ENCODE measurements at places on chromosomes 11 and 22. TPM values are rescaled to one million over a fixed set of nuclear protein-coding genes. Genes with fewer than 3 reads are reported as not detected.

MAPK11 gene
- total RNA-seq: 1.3 TPM

NFRKB gene
- total RNA-seq: 12.4 TPM

FGF3 gene
- total RNA-seq: not detected

PIK3C2A gene
- 31.0 TPM for total RNA-seq

LSP1 gene
- 2.8 TPM for total RNA-seq

DNA sequence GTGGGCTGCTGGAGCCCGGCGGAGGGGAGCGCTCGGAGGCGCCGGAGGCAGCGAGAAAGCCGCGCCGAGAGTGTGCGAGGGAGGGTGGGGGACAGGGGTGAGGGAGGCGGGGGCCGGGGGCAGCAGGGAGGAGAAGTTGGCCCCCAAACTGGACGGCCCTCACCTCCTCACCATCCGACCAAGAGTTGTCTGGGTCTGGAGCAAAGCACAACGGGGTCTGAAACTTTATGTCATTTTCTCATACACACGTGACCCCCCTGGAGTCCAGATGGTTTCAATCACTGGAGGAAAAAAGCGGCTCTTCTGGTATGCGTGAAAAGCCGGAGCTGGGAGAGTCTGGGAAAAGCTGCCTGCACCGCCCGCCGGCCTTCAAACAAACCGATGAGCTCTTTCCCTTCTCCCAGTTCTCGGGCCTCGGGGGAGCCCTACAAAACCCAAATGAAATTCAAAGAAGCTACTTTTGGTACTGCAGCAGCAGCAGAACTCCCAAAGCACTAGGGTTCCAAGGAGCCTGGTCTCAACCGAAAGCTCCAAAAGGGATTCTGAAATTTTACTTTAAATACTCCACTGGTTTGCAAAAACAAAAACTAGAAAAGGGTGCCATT, 39.7 kb upstream of the AKIP1 start:
- H3K4me3 ChIP-seq: peak overlapping the region; percentile 90
- DNase-seq: peak; percentile 51
- H3K27me3 ChIP-seq: no peaks in the 10 kb centered on the region
- H3K27ac ChIP-seq: peak overlapping the region; percentile 81
- peaks cover 6% of the 10 kb centered on the region for H3K4me1 ChIP-seq

GRCh38 chr11:76637491-76638269, 32.9 kb downstream of the LRRC32 start:
- no peak overlapping the region for H3K27ac ChIP-seq
- DNase-seq: no peak
- no peak overlapping the region for H3K4me3 ChIP-seq
- no peaks in the 10 kb centered on the region for H3K36me3 ChIP-seq
- H3K27me3 ChIP-seq: no peaks in the 10 kb centered on the region

DNA sequence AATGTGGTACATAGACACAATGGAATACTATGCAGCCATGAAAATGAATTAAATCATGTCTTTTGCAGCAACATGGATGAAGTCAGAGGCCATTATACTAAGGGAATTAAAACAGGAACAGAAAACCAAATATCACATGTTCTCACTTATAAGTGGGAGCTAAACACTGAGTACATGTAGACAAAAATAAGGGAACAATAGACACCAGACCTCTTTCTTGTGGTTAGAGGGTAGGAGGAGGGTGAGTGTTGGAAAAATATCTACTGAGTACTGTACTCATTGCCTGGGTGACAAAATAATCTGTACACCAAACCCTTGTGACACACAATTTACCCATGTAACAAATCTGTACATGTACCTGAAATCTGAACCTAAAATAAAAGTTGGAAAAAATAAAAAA, 59.1 kb upstream of the ANO5 start:
- H3K27me3 ChIP-seq: no peaks in the 10 kb centered on the region
- no peak overlapping the region for H3K4me3 ChIP-seq
- no peak for DNase-seq
- H3K27ac ChIP-seq: no peak overlapping the region
- H3K4me1 ChIP-seq: no peaks in the 10 kb centered on the region

GRCh38 chr11:2118677-2119076, 20.5 kb downstream of the IGF2 start:
- no peaks in the 10 kb centered on the region for H3K36me3 ChIP-seq
- no peak overlapping the region for H3K4me3 ChIP-seq
- H3K4me1 ChIP-seq: no peaks in the 10 kb centered on the region
- H3K27ac ChIP-seq: no peak overlapping the region
- DNase-seq: no peak

GRCh38 chr11:96538104-96538503, 148.3 kb downstream of the JRKL start:
- H3K27ac ChIP-seq: no peak overlapping the region
- no peaks in the 10 kb centered on the region for H3K27me3 ChIP-seq

DNA sequence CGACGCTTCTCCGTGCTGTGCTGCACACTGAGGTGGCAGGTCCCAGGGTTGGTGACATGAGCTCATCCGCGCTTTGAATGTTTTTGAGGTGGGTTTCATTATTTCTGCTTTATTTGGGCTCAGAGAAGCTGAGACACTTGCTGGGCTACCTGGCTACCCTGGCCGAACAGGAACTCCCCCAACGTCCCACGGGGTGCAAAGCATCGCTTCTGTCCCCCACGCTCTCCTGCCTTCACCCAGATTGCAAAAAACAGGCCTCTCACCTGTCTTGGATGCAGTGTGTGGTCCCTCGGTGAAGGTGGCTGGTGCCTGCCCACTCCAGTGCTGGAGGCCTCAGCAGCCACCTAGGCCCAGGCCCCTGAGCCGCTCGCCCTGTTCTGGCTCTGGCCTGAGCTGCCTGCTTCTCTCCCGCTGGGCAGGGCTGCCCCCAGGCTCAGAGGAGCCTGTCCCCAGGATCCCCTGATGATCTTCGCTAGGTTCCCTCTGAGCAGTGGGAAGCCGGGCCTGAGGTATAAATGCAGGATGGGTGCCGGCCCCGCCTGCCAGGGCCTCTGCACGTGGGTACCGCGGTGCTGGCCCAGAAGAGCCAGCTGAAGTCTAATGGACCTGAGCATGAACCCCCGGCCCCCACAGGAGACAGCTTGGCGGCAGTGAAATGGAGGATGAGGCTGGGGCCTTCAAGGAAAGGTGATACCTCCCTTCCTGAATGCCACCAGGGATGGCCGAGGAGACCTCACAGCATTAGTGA, 15.8 kb upstream of the MRGPRD start:
- no peaks in the 10 kb centered on the region for H3K27me3 ChIP-seq
- H3K4me3 ChIP-seq: no peak overlapping the region
- H3K4me1 ChIP-seq: no peaks in the 10 kb centered on the region
- no peak overlapping the region for H3K27ac ChIP-seq
- H3K36me3 ChIP-seq: no peaks in the 10 kb centered on the region

DNA sequence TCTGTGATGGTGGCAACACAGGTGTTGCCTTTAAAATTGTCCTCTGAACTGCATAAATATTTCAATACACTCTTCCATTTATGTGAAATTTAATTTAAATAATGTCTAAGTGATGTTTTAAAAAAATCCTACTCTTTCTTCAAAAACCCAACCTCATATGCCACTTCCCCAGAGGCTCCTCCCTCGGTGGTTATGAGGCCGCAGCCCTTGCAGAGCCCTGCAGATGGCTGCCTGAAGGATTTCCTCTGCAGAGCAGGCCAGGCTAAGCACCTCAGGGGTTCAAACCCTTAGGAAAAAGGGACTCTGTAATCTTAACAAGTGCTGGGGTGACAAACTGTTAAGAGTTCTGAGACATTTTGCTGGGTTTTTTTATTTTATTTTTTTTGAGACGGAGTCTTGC, 25.2 kb downstream of the MORC2 start:
- no peaks in the 10 kb centered on the region for H3K27me3 ChIP-seq
- H3K4me1 ChIP-seq: no peaks in the 10 kb centered on the region
- H3K27ac ChIP-seq: no peak overlapping the region
- no peak for DNase-seq

DNA sequence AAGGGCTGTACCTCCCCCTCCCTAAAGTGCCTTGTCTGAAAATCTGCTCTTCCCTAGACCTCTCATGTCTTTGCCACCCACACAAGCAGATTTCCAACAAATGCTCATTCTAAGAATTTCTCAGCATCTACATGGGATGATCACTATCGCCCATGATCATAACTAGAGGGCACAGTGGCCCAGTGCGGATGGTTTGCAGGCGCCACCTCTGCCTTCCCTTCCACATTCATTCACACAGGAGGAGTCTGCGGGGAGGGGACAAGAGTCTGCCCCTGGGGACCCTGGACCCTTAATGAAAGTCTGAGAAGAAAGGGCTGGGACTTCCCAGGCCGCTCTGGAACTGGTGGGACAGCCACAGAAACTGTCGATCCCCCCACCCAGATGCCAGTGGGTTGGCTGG, 28.9 kb downstream of the KCTD17 start:
- H3K4me3 ChIP-seq: no peak overlapping the region
- H3K27me3 ChIP-seq: no peaks in the 10 kb centered on the region
- H3K27ac ChIP-seq: no peak overlapping the region
- H3K36me3 ChIP-seq: no peaks in the 10 kb centered on the region

- H3K27ac ChIP-seq: no peak overlapping the region
- DNase-seq: peak; percentile 29
- H3K4me3 ChIP-seq: no peak overlapping the region
- H3K36me3 ChIP-seq: no peaks in the 10 kb centered on the region
- H3K4me1 ChIP-seq: peaks cover 7% of the 10 kb centered on the region
Observed at GRCh38 chr11:75592715-75593114, 30.7 kb downstream of the SERPINH1 start.

GRCh38 chr22:35882211-35883030, 146.2 kb downstream of the RBFOX2 start:
- no peak overlapping the region for H3K4me3 ChIP-seq
- DNase-seq: no peak
- H3K27me3 ChIP-seq: no peaks in the 10 kb centered on the region
- H3K27ac ChIP-seq: no peak overlapping the region
- H3K4me1 ChIP-seq: no peaks in the 10 kb centered on the region
- H3K36me3 ChIP-seq: no peaks in the 10 kb centered on the region

DNA sequence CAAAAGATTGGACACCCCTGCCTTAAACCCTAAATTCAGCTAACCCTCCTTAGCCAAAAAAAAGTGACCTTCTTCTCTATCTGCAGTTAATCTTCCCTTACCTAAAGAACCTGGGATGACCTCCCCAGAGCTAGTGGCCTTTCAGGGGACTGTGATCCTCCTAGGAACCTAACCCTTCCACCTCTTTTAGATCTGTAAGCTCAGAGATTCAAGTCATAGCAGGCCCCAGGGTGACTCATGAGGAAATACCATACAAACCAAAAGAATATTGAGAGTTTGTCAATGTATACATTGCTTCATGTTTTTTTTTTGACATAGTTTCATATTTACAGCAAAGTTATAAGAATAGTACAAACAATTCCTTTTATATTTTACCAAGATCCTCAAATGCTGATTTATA, 38.3 kb upstream of the CXCR5 start:
- no peak overlapping the region for H3K4me3 ChIP-seq
- no peaks in the 10 kb centered on the region for H3K36me3 ChIP-seq
- DNase-seq: no peak
- no peak overlapping the region for H3K27ac ChIP-seq
- no peaks in the 10 kb centered on the region for H3K27me3 ChIP-seq
- no peaks in the 10 kb centered on the region for H3K4me1 ChIP-seq

- H3K4me3 ChIP-seq: peak overlapping the region; percentile 48
- H3K27ac ChIP-seq: no peak overlapping the region
- peak; percentile 79 for DNase-seq
Observed at GRCh38 chr11:74683279-74683871, 47.9 kb downstream of the CHRDL2 start.

DNA sequence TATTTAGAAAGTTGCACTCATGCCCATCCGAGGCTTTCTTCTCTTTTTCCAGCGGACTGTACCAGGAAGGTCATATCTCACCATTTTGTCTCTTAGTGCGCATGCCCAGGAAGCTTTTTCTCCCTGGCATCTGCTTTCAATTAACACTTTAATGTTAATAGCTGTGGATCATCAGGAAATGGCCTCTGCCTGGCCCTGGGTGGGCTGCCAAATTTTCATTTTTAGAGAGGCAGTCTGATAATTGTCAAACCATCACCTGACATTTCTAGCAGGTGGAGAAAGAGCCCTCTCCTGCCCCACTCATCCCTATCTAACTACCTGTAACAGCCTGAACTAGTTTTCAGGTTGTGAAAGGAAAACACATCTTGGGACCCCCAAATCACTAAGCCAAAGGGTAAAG, 257.4 kb upstream of the LRRC4C start:
- H3K27me3 ChIP-seq: no peaks in the 10 kb centered on the region
- no peaks in the 10 kb centered on the region for H3K36me3 ChIP-seq
- no peak overlapping the region for H3K27ac ChIP-seq
- DNase-seq: no peak
